ENCODE measurements at places on chromosomes 7 and 10.

GRCh38 chr10:48322017-48322416 is 15.5 kb downstream of the MAPK8 start:
- DNase-seq: no peak

GRCh38 chr7:53101026-53101425 is 65.6 kb downstream of the POM121L12 start:
- no peak for DNase-seq

DNA sequence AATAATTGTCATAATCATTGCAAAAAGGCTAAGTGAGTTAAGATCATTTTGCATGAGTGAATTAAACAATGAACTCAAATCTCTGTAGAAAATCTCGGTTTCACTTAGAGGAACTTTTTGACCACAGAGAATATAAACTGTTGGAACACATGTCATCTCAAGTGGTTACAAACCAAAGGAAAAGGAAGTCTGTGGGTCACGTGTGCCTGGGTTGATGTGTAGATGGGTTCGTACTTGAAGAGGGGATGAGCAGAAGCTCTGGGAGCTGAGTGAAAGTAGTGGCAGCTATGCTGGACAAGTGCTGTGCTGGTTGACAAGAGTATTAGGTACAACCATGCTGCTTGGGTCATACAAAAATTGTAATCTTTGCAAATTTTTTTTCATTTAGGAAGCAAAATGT is 35.0 kb downstream of the GLRX3 start:
- DNase-seq: no peak

GRCh38 chr7:25186436-25186835 is 41.9 kb downstream of the NPVF start:
- DNase-seq: no peak

DNA sequence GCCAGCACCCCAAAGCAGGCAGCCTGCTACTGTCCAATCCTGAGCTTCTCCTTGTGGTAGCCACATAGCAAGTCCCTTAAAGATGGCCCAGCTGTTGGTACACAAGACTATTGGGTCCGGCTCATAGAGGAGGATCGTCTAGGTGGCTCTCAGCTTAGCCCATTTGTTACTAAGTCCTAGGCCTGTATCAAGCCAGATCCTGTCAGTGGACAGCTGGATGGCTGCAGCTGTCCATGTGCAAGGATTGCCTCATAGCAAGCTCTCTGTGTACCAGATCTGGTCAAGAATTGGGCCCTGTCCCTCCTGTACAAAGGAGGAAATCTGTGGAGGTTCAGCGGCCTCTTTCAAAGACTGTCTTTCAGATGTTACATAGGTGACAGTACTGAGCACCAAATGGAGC is 12.2 kb upstream of the TMEM168 start:
- no peak for DNase-seq

- no peak for DNase-seq
Observed at GRCh38 chr10:132392184-132392800, 4.7 kb upstream of the PWWP2B start.

GRCh38 chr10:64283621-64284020 is 762.4 kb downstream of the REEP3 start:
- no peak for DNase-seq

- peak; percentile 46 for DNase-seq
Observed at GRCh38 chr7:26199301-26200037, 1.1 kb downstream of the HNRNPA2B1 start.

GRCh38 chr10:31953080-31953479 is 24.4 kb upstream of the ARHGAP12 start:
- DNase-seq: no peak

DNA sequence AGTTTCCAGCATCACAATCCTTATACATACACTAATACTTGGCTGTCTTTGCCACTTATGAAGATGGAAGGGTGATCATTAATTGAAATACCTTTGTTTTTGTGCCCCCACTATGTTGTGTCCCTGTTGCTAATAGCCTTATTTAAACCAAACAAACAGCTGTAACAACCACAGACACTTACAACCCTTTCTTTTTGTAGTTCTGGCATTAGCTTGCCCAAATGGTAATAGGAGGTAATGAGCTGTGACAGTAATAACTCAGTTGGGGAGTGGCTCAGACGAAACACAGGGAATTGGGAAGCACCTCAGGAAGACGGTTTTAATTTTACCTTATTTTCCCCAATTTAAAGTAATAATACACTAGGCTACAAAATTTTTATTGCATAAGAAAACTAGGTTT is 83.4 kb downstream of the MDFIC start:
- DNase-seq: no peak

All from WTC11 (cell line).